ENCODE measurements at places on chromosomes 1 and 21. TPM values are rescaled to one million over a fixed set of nuclear protein-coding genes. Genes with fewer than 3 reads are reported as not detected.
A peak's percentile ranks its signal among the peaks of the same experiment; 100 is the strongest.

Gene IL19
- total RNA-seq, result not detected

GRCh38 chr1:8409106-8409505 is 91.2 kb downstream of the SLC45A1 start:
- peaks cover 19% of the 10 kb centered on the region for H3K4me1 ChIP-seq
- H3K4me3 ChIP-seq, result peak overlapping the region; percentile 15
- peak overlapping the region; percentile 89 for H3K27ac ChIP-seq

DNA sequence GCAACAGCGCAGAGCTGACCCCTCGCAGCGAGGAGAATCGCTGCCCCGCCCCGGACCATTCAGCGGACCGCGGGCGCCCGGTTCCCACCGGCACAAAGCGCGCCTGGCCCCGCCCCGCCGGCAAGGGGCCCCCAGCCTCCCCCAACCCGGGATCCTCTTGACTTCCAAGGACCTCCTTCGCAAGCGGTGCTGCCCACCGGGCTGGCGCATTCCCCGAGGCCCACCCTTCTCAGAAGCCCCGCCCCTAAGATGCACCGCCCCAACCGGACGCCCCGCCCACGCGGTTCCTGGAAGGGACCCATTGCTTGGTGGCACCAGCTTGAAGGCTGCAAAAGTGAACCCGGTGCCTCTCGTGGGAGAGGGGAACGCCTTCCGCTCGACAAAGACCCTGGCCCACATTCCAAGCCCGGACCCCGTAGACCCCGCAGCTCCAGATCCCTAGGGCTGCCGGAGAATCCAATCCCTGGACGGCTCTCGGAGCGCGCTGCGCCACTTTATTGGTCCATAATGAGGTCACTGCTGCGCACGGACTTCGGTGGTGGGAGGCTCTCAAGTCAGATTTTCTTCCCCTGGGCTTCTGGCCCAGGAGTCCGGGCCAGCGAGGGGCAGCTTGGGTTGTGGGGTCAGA is 2.0 kb downstream of the HES3 start:
- no peaks in the 10 kb centered on the region for H3K36me3 ChIP-seq
- H3K27me3 ChIP-seq, result peaks cover 95% of the 10 kb centered on the region
- no peak overlapping the region for H3K4me3 ChIP-seq
- peak; percentile 97 for DNase-seq

DNA sequence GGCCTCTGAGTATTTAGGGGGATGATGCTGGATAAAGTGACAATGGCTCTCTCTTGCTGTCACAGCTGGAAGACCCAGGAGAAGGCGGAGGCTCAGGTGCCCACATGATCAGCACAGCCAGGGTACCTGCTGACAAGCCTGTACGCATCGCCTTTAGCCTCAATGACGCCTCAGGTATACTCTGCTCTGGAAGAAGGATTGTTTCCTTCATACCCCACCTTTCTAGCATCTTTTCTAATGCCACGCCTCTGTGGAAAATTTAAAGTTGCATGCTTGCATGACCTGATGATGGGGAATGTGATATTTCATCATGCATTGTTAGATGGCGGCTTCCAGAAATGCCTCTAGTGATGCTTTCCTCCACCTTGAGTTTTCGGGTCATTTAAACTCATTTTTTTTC is 2.8 kb downstream of the MAP3K7CL start:
- H3K36me3 ChIP-seq, result no peaks in the 10 kb centered on the region
- H3K27me3 ChIP-seq, result no peaks in the 10 kb centered on the region
- DNase-seq, result no peak
- H3K4me1 ChIP-seq, result no peaks in the 10 kb centered on the region

DNA sequence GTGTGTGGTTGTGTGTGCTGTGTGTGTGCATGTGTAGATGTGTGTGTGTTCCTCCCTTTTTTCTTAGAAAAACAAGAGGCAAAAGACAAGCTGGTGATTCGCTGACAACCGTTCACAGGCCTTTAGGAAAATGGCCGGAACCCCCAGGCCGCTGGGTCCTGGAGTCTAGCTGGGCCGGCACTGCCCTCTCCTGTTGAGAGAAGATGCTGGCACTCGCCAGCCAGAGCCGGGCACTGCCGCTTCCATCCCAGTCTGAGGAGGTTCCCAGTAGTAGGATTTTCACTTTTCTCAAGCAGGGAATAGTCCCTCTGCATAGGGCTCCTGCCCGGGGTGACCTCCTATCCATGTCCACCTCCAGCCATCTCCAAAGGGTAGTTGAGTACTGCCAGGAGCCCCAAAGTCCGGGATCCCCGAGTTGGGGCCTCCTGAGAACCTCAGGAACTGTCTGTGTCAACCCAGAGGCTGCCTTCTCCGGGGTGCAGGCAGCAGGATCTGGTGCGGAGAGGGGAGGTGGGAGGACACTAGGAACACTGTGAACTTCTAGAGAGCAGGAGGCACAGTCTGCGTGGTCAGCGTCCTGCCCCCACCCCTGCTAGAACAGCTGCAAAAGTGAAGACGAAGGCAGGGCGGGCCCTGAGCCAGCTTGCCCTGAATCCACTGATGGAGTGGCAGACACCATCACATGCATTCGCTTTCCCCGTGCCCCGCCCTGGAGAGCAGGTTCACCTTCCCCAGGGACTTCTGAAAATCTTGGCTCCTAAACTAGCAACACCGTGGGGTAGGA is 44.1 kb upstream of the ARHGEF16 start:
- DNase-seq, result peak; percentile 66
- H3K27me3 ChIP-seq, result no peaks in the 10 kb centered on the region
- H3K36me3 ChIP-seq, result no peaks in the 10 kb centered on the region
- no peaks in the 10 kb centered on the region for H3K4me1 ChIP-seq

Measured in endodermal cell (in vitro differentiated cells).